NCI-H446 (cell line): ENCODE measurements at places on chromosomes 12 and 14.
A peak's percentile ranks its signal among the peaks of the same experiment; 100 is the strongest.

- DNase-seq = no peak
Measured at GRCh38 chr12:26156201-26156871, 31.5 kb upstream of the BHLHE41 start.

DNA sequence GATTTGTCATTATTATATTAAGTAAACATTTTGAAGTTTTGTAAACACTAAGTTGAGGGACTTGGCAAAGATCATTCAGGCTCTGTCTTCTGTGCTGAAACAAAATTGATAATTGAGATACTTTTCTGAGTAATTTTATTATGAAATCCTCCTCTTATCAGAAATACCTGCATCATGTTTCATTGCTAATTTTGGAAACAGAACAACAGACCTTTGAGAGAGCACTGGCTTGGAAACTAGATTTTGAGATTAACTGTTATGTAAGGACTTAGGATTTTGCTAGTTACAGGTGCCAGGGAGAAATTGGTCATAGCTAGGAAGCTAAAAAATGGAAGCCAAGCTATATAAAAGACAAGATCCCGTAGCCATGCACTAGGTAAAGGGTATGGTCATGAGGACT lies 201.7 kb upstream of the DCN start:
- no peak for DNase-seq

GRCh38 chr12:109764776-109765445 lies 51.3 kb downstream of the FAM222A start:
- DNase-seq = no peak

DNA sequence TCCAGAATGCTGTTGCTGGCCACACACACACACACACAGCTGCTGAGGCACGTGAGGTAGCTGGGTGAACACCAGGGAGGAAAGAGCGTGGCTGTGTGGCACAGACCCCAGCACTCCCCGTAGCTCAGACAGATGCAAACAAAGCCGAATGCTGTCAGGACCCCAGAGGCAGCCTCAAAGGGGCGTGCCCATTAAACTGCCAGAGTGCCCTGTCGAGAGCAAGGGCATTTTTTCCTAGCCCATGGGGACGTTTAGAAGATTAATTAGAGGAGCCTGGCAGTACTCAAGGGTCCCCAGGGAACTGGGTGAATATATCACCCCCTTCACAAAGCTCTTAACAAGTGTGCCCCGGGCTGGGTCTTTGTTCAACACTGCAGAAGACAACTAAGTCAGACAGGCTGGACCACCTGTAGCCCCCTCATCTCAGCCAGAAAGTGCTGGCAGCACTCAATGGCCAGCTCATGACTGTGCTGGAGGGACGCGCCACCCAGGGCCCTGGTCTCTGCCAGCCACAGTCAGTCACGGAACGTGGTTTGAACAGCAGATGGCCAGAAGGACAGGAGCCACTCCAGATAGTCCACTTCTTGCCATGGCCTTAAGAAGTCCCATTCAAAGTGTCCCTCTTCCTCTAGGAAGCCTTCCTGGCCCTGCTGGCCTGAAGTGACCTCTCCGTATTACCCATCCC lies 37.5 kb downstream of the TTC7B start:
- no peak for DNase-seq

- DNase-seq = no peak
Measured at GRCh38 chr12:45670346-45671065, 59.0 kb upstream of the ARID2 start.

DNA sequence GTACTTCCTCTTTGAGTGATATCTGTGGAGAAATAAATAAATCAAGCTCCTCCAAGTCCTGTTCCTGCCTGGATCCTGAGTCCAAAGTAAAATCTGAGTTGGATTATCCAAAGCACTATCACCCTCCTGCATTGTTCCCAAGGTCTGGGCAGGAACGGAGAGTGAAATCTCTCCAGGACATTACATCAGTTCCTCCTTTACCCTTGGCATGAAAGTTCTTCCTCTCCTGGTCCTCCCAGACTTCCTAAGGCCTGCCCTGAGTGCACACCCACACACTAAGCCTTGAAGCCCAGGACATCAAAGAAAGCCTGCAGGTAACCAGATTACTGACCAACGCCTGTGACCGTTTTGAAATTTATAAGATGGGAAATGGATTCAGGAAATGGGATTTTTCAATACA lies 206.8 kb upstream of the BCL2L14 start:
- DNase-seq = no peak

DNA sequence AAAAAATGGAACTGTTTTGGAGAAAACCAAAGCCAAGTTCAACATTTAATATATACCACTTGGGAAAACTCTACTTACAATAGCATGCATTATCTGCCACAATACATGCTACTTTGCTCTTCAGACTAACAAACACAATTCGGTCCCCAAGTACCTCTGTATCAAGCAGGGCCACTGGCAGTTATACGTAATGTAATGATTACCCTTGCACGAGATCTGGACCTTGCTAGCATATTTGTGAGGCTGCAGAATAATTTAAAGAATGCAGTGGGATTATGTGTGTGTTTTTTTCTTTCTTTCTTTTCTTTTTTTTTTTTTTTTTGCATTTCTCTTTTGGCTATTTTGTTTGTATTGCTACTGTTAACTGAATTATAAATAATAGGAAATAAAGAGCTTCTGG lies 22.8 kb upstream of the PYGL start:
- no peak for DNase-seq

GRCh38 chr12:81330480-81330879 lies 252.6 kb downstream of the ACSS3 start:
- DNase-seq = no peak

- no peak for DNase-seq
Measured at GRCh38 chr12:27931390-27931789, 41.1 kb downstream of the PTHLH start.

GRCh38 chr12:12482959-12483358 lies 79.7 kb downstream of the DUSP16 start:
- DNase-seq = no peak

DNA sequence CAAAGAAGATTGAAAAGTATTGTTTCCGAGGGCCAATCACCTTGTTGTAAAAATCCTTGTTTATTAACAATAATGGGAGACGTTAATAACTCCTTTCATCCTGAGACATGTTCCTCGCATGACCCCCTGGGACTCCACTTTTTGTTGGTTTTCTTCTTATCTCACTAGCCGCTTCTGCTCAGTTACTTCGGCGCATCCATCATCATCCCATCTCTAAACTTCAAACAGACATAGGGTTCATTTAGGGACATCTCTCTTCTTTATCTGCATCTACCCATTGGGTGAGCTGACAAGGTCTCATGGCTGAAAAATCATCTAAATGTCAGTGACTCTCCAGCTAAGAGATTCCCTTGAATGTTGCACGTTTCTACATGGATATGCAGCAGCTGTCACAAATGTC lies 252.2 kb downstream of the ANO2 start:
- no peak for DNase-seq

DNA sequence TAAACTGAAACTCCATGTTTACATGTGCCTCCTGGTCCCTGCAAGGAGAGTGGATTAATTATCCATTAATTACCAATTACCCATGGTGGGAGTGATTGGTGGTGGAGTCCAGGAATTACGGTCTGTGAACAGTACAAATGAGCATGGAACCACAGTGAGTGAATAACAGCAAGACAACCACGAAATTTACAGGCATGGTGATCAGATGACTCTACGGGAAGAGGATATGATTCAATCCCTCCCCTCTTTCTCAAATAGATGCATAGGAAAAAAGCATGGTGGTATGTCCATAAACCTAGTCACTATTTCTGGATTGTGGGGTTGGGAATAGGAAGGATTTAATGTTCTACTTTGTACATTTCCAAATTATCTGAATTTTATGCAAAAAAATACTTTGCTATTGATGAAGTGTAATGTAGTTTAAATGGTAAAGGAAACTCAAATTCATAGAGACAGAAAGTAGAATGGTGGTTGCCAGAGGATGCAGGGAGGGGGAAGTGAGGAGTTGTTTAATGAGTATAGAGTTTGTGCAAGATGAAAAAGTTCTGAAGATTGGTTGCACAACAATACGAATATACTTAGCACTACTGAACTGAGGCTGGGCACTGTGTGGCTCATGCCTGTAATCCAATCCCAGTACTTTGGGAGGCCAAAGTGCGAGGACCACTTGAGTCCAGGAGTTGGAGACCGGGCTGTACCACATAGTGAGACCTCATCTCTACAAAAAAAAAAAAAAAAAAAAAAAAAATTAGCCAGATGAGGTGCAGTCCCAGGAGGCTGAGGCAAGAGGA lies 41.2 kb upstream of the C12orf75 start:
- no peak for DNase-seq

DNA sequence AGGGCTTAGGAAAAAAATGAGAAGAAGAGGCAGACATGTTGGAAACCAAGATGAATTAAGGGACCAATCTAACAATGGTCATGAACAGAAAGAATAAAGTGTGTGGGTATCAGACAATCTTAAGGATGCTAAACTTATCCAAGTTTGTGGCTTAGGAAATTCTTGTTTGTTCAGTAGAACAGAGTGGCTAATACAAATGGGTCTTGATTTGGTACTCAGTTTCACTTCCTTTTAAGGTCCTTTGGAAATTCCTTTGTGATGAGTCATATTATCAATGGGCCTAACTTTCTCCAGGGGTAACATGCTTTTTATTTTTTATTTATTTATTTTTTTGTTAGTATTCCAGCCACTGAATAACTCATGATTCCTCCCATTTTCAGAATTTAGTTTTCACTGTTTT lies 1154.7 kb upstream of the FLRT2 start:
- no peak for DNase-seq

DNA sequence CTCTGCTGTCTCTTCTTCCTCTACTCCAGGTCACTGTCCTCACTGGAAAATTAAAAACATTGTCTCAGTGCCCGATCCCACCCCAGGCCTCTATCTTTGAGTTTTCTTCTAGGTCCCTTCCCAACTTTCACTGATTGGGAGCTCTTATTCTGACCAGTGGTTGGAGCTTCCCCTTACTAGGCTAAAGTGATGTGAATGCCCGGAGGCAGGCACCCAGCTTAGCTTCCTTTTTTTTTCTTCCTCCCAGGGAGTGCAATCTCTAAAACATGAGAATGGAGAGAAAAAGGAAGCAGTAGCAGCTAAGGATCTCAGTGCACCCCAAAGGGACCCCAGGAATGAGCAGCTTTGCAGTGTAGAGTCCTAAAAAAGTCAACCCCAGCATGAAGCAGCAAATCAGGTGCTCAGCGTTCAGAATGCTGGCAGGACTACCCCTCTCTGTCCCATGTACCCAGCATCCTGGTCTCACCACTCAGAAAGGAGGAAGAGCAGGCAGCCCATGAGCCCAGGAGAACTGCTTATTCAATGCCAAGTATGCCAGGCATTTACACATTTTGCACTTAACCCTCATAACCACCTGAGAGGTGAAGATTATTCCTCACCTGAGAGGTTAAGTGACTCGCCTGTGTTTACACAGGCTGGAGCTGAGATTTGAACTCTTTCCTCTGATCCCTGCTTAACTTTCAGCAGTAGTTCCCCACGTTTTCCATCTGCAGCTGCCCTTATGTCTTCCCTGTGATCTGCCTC lies 146.2 kb upstream of the PWP1 start:
- DNase-seq = no peak

- no peak for DNase-seq
Measured at GRCh38 chr12:44589697-44590096, 286.4 kb downstream of the NELL2 start.

- DNase-seq = no peak
Measured at GRCh38 chr14:29799464-29800095, 128.1 kb downstream of the PRKD1 start.

DNA sequence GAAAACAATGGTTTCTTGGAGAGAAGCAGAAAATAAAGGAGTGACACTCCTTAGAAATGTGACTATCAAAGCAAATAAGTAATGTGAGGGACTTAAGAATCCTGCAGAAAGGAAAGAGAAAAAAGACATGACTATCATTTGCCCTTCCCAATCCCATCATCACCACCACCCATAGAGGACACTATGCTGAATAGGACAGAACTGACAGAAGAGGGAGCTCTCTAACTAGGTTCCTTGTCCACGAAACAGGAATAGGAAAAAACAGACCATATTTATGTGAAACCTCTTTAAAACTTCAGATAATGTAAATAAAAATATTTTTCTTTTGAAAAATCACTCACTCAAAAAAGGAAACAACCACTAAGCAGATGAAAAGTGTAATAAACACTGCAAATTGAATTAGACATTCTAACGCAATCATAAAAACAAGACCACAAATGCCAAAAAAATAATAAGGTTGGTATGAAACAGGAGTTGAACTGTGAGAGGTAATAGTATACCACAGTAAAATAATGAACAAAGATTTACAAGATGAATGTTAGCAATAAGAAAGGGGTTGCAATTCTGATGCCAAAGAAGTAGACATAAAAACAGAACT lies 24.1 kb downstream of the KLRD1 start:
- peak; percentile 18 for DNase-seq

GRCh38 chr12:124650912-124651311 lies 83.5 kb upstream of the NCOR2 start:
- DNase-seq = no peak

GRCh38 chr14:59217011-59217410 lies 28.5 kb downstream of the DAAM1 start:
- DNase-seq = no peak

DNA sequence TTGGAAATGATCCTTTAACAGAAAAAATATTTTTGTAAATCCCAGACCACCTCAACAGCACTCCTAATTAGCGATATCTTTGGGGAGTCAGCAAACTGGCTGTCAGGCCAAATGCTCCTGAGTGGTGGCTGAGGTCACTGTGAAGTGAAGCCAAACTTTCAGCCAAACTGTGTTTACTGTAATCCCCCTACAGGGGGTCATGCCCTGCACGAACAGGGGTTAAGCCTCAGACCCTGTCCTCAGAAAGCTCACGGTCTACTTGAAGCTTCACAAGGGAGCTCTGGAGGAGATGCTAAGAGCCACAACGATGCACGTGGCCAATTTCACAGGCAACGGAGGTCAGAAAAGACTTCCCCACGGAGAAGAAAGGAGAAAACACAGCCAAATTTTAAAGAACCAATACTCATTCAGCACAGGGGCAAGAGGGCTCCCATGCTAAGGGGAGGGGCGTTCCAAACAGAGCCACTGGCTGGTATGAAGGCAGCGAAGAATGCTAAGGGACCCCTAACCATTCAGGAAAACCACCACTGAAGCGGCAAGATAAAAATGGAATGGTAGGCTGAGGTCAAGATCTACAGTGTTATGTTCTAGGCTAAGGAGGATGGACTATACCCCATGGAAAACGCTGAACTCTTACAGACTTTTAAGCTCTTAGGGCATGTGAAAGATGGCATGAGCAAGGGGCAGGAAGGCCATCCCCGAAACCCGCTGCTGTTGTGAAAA lies 105.4 kb downstream of the ITPR2 start:
- DNase-seq = no peak

- no peak for DNase-seq
Measured at GRCh38 chr12:108843187-108843586, 14.2 kb downstream of the SSH1 start.

- DNase-seq = no peak
Measured at GRCh38 chr12:11787933-11788849, 138.7 kb downstream of the ETV6 start.
